ENCODE measurements at places on chromosomes 16 and 17. TPM values are rescaled to one million over a fixed set of nuclear protein-coding genes. Genes with fewer than 3 reads are reported as not detected.

Gene COQ9
- total RNA-seq, result 21.0 TPM

Gene NT5C
- total RNA-seq, result 13.6 TPM

Gene C17orf107
- 1.1 TPM for total RNA-seq

Gene KRTAP4-1
- not detected for total RNA-seq

Gene USP43
- total RNA-seq, result 7.4 TPM
